ENCODE measurements at places on chromosomes 3 and 15.
A peak's percentile ranks its signal among the peaks of the same experiment; 100 is the strongest.

DNA sequence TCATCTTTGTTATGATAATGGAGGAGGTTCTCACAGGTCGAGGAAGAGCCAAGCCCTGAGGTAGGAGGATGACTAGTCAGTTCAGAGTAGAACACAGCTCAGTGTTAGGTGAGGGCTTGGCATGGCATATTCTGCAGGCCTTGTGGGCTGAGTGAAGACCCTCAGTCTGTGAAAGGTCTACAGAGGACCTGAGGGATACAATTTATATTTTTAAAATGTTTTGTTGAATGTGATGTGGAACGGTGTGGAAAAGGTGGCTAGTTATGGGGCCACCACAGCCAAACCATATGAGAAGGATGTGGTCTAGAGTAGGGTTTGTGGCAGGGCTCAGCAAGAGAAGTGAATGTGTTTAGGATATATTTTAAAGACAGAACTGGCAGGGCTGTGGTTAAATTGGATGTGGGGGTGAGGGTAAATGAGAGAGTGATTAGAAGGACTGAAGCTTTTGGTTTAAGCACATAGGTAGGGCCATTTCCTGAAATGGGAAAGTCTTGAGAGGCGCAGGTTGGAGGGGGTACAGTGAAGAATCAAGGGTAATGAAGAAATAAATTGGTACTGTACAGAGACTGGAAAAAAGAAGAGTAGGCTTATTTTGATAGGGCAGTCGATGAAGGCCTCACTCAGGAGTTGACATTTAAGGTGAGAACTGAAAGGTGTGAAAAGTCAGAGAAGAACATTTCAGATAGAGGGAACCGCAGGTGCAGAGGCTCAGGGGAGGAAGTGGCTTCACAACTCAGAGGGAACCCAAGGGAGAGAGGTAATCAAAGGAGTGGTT, 60.5 kb downstream of the SPTSSB start:
- DNase-seq = no peak

- peak; percentile 33 for DNase-seq
These were observed 21.3 kb downstream of the DUT start for GRCh38 chr15:48352474-48353072.

DNA sequence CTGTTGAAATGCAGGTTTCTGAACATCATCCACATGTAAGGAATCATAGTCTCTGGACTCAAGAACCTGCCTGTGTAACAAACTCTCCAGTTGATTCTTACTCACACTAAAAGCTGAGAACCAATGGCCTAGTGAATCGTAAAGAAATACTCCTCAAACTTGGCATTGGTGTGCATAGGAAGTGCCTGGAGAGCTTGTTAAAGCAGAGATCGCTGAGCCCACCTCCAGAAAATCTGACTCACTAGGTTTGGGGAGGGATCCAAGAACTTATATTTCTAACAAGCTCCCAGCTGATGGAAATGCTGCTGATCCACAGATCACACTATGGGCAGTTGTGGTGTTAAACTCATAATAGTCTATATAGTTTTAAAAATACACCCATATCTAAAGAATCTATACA, 55.8 kb upstream of the LMCD1 start:
- DNase-seq = no peak

DNA sequence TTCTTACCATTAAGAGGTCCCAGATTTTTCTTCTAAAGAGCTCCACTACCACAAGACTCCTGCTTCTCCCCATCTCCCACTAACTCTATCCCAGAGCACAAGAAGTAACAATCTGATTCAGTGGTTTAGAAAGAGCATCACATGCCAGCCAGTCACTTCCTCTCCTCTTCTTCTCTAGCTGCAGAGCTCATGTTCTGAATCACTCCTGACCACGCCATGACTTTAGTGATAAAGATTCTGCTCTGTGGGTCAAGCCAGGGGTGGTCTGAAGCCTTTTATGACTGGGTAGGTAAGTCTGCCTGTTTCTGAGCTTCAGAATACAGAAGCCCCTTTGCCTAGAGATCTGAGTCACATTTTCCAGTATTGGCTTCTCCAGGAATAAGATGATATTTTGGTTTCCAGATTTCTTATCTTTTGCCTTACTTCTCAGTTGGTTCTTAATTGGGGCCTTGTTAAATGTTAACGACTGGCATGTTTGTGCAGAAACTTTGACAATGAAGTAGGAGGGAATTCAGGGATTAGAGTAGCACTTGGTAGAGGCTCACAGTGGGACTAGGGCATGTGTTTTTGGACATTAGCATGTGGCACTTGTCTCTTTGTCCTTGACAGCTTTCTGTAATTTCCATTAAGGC, 27.6 kb upstream of the ADAMTSL3 start:
- no peak for DNase-seq

DNA sequence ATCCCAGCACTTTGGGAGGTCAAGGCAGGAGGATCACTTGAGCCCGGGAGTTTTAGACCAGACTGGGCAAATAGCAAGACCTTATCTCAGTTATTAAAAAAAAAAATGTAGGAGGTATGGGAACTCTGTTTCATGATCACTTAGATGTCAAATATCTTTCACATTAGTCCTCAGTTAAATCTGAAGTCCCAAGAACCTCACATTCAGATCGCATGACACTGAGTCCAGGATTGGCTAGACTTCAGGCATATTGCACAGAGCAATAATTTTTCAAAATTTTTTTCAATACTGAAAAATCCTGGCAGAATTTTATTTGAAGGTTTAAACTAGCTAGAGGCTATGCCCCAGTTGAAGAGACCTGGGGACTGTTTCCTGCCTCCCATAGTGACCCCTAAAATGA, 56.3 kb upstream of the ZNF148 start:
- DNase-seq = no peak

DNA sequence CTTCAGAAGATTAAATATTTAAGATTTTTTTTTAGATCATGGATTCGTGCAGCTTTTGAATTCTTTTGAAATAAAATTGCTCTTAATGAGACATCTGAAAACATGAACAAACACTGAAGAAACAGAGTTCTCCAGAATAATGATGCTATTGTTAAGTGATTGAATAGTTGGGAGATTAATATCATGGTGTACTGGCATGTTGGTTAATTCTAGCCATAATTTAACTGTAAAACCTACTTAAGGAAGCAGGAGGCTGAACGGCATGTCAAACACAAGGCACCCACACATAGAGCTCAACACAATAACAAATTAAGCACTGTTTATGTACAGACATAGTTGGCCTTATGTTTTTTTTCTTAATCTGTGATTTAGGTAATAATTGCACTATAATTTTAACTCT, 185.6 kb downstream of the RBMS3 start:
- no peak for DNase-seq

GRCh38 chr3:43531835-43532234, 90.0 kb downstream of the ANO10 start:
- DNase-seq = no peak

GRCh38 chr3:8638994-8639658, 5.5 kb downstream of the SSUH2 start:
- no peak for DNase-seq

- no peak for DNase-seq
These were observed 6.4 kb upstream of the ISL2 start for GRCh38 chr15:76330080-76330680.

DNA sequence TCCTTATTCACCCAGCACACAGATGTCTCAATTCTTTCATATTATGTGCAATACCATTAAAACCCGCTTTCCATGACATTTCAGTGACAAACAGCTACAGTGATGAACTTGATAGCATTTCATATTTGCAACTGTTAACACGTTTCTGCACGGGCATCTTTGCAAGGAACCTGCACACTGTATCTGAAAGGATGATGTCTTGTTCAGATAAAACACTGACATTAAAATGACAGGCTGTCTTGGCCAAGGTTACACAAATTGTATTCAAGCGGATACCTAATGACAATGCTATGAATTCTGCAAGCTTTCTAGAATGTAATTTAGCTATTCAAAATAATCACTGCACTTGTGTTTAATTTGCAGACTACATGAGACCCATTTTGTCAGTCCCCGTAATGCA, 529.2 kb downstream of the FOXP1 start:
- no peak for DNase-seq

DNA sequence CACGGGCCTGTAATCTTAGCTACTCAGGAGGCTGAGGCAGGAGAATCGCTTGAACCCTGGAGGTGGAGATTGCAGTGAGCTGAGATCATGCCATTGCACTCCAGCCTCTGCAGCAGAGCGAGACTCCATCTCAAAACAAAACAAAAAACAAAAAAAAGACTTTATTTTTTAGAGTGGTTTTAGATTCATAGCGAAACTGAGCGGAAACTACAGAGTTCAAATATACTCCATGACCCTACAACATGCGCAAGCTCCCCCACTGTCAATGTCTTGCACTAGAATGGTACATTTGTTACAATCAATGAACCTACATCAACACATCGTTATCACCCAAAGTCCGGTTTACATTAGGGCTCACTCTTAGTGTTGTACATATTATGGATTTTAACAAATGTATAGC, 2.2 kb upstream of the CRTAP start:
- no peak for DNase-seq

- no peak for DNase-seq
These were observed 95.3 kb downstream of the CHL1 start for GRCh38 chr3:291646-292436.

GRCh38 chr3:103657756-103658155, 1222.9 kb downstream of the ZPLD1 start:
- DNase-seq = no peak

- no peak for DNase-seq
These were observed 20.7 kb upstream of the ADAMTS9 start for GRCh38 chr3:64708456-64708855.

DNA sequence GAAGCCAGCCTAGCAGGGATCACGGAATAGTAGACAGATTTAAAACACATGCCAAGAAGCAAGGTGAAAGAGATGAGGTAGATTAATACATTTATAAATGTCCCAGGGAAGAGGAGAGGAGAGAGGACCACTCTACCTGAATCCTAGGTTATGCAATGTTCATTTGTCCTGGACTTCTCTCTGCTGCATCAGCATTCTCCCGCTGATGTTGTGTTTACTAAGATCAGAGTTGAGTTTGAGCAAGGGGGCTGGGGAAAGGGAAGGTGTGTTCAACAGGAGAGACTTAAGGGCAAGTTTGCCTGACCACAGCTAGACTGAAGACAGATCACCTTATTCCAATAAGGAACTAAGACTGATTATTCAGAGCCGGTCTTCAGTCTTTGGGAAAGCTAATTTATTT, 1.1 kb upstream of the KPNA1 start:
- DNase-seq = no peak

- DNase-seq = no peak
These were observed 180.5 kb downstream of the FOXB1 start for GRCh38 chr15:60184579-60184978.

GRCh38 chr3:189490337-189490736, 140.9 kb upstream of the TP63 start:
- DNase-seq = no peak

DNA sequence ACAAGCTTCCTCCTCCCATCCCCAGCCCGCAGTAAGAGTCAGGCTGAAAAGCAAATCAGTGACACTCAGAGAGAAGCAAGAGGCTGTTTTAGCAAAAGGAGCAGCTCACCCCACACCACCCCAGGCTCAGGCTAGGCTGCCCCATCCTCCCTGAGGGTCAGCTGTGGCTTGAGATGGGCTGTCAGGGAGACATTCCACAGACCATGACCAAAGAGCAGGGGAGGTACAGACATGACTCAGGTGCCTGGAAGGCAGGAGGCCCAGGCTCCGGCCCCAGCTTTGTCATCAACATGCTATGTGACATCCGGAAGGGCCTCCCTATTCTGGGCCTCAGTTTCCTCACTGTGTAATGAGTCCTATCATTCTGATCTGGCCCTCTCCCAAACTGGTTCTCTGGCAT, 24.7 kb downstream of the HCN4 start:
- no peak for DNase-seq

- DNase-seq = no peak
These were observed 42.7 kb upstream of the ATP2B2 start for GRCh38 chr3:10547841-10548783.

DNA sequence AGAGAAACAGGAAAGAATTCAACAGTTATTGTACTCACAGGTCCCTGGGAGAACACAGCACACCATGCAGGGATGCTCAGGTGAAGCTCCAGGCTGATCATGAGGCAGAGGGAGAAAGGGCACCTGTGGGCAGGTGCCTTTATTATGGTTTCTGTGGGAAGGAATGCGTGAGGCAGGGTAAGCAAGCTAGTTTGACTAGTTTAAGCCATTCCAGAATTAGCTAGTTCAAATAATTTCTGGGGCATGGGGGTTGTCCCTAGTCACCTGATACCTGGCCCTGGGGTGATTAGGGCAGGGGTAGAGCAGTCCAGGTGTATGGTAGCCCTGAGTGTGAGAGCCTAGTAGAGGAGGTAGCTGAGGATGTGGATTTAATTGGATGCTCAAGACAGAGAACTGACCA, 47.9 kb upstream of the DCLK3 start:
- DNase-seq = no peak

DNA sequence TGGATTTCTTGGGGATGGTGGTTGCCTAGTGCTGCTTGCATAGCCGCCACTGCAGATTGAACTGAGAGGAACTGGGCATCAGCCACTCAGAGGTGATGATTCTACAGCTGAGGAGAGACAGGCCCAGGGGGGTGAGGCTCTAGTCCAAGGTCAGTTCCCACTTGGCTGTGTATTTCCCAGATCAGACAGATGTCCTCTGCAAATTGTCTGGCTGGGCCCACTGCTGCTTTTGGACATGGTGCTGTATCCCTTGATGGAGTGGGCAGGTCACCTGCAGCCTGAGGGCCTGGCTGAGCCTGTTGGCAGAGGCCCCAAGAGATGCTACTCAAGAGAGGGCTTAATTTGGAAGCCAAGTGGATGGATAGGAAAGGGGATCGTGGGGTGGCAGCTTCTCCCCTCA, 124.5 kb upstream of the CTDSPL start:
- no peak for DNase-seq

DNA sequence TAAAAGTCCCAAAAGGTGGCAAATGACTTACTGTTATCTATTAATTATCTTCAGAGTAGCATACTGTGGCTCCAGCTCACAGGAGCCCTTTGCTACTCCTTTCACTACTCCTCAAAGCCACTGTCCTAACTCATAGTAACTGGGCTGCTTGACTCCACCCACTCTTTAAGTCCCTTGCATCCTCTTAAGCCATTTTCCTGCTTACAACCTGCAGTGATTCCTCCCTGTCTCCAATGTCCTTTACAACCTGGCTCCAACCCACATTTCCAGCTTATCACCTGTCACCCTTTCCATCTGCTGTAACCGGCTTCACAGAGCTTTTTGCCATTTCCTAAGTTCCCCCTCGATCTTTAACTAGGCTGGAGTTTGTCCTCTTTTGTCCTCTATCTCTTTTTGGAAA, 388.1 kb downstream of the FGF12 start:
- no peak for DNase-seq

GRCh38 chr3:160885791-160886286, 129.8 kb downstream of the PPM1L start:
- DNase-seq = no peak

- DNase-seq = no peak
These were observed 64.8 kb downstream of the WHAMM start for GRCh38 chr15:82874267-82874666.

Data from activated T-cell treated with anti-CD3 and anti-CD28 coated beads for 1 hour (primary cell).